ENCODE measurements at places on chromosomes 11 and 22.
A peak's percentile ranks its signal among the peaks of the same experiment; 100 is the strongest.

GRCh38 chr22:50250555-50251476, at the start of gene HDAC10:
TSS of gene HDAC10 (minus strand) at chr22:50251265. CDS start at chr22:50251032, 233 bp downstream.
- peak; percentile 83 for DNase-seq

DNA sequence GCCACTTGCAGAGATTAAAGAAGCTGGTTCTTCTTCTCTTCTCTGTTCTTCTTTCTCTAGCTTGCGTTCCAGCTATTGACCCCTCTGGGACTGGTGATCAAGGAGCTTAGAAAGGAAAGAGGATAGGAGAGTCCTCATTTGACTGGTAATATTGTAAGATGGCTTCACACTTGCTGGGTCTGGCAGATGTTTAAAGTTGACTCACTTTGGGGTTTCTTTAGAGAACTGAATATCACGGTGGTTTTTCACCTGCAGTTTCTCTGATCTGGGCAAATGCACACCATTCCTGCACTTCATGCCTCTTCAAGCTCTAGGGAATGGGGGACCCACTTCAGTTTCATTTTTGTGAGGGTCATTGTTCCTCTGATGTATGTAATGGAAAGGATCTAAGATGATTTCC, 41.8 kb upstream of the DEUP1 start:
- DNase-seq, result no peak

DNA sequence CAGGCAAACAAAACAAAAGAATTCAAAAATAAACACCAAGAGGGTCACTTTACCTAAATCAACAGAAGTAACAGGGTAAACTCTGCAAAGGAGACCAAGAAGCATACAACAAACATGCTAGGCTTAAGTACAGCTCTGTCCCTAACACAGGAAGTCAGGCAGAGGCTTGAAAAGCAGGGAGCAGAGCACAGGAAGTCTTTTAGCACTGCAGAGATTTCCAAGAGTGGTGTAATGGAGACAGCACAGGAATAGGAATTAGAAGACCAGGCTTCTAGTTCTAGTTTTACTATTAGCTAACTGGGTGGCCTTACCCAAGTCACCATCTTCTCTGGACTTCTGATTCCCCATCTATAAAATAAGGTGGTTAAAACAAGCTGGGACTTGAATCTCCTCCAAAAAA, 1.9 kb downstream of the RBFOX2 start:
- peak; percentile 73 for DNase-seq

GRCh38 chr22:30908051-30908461, 60.5 kb downstream of the MORC2 start:
- DNase-seq, result no peak

DNA sequence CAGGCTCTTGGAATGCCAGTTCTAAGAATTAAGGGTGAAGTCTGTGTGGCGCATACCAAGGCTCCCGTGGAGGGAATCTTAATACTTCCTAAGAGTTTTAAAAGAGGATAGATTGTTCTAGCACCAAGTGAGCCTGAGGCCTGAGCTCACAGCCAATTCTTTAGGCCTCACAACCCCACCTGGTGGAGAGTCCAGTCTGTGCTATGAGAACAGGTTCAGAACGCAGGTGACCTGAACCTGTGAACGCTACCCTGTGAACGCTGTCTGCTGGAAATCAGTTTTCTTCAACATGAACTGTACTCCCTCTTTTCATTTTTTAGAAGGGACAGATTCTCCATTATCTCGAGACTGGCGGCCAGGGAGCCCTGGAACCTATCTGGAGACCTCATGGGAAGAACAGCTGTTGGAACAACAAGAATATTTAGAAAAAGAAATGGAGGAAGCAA, 43.2 kb upstream of the DLAT start:
- peak; percentile 51 for DNase-seq

DNA sequence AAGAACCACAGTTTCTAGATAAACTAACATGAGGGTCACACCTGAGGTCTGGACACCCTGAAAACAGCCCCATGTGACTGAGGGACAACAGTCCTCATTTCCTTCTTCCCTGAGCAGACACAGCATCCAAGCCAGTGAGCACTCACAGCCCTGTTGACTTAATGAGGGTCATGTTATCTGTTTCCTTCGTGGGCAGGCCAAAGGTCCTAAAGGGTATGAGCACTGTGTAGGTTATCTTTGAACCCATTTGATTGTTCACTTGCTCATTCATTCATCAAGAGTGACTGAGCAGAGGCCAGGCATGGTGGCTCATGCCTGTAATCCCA, 170.7 kb upstream of the B3GAT1 start:
- DNase-seq, result no peak

DNA sequence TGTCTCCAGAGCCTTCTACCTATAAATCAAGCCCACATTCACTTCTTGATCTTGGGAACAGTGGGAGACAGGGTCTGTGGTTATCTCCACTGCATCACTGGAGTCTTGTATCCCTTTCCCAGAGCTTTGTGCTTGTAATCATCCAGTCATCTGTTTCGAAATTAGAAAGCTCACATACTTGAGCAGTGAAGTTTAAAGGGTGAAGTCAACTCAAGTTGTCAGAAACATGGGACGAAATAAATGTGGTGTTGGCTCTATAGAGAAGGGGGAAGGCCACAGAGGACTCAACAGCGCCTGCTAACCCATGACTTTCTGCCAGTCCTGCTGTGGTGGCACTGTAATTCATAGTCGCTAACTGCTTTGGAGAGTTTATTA, 197.5 kb downstream of the DBX1 start:
- peak; percentile 90 for DNase-seq

DNA sequence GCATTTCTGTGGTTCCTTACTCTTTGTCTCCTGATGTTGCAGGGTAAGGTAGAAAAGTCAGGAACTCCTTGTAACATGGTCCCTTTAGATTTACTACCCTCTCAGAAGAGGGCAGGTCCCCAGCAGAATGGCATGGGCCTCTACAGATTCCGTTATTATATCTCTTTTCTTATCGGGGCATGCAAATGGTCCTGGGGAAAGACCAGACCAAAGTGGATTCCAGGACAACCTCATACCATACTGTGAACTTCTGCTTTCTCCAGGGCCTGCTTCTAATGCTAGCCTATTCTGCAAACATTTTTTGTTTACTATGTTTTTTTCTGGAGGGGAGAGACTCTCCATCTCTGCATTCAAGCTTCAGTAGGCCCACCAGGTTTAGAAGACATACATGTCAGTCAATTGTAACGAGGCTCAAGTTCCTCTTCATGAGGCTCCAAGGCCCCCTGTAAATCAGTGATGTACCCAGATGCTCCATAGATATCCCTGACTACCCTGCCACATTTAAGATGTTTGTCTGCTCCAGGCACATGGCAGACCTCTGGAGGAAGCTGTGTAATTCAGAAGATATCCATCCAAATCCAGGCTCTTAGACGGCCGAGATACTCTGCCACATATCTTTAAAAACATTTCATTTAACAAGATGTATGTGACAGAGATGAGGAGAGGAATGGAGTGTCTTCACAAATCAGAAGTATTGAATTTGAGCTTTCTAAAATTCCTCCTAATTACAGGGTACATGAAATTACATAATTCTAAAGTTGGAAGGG, 8.5 kb upstream of the ME3 start:
- no peak for DNase-seq

- DNase-seq, result peak; percentile 63
These were observed 7.4 kb upstream of the PMM1 start for GRCh38 chr22:41596776-41597634.

- no peak for DNase-seq
These were observed 49.0 kb downstream of the SC5D start for GRCh38 chr11:121341609-121342008.

- DNase-seq, result no peak
These were observed 13.5 kb downstream of the MS4A6A start for GRCh38 chr11:60169264-60169915.

DNA sequence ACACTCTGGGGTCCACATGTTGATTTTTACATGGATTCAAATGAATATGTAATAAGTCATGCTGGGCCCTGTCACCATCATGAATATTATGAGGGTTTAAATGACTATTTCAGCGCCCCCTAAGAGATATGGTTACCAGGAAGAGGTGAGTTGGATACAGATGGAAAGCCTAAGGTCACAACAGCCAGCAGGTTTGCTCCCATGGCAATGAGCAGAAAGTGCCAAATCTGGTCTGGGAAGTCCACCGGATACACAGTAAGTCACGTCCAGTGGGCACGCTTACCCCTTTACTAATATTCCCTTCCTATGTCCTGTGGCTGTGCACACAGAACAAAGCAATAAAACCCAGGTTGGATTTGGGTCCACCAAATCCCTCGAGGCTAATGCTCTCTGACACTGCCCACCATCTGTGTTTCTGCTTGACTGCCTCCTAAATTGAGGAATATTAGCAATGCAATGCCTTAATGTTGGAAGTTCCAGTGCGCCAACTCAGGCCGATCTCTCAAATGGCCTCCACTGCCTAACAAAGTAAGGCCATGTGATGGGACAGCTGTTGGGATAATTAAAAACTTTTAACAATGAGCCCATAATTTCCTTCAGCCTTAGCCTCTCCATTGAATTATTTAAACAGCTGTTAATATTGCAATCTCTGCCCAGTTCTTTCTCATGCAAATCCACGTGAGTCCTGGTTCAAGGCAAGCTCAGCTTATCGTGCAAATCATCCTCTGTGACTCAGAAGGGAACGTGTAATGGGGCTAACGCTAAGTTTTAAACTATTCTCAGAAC, 97.6 kb downstream of the SLC1A2 start:
- peak; percentile 87 for DNase-seq

DNA sequence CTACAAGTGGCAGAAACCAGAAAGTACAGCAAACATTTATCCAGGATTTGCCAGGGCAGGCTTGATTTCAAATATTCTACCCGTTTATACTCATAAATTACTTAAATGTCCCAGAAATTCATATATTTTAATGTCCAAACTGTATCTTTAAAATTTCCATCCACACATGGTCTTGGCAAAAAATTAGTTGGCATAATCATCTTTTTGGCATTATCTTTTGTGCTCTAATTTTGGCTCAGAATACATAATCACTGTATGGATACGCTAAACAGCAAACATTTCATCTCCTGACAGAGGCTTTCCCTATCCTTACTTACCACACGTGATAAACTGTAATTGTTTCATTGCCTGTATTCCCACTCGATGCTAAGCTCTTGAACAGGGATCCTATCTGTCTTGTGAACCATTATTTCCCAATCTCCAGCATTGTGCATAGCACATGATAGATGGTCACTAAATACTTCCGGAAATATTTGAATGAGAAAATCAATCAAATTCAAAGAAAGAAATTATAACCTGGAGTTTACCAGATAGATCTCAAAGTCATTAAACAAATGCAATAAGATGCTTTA, 64.2 kb downstream of the CADM1 start:
- no peak for DNase-seq

GRCh38 chr11:67517784-67518552, 5.3 kb downstream of the CABP2 start:
- DNase-seq, result no peak

GRCh38 chr11:73866586-73866996, 10.1 kb downstream of the COA4 start:
- DNase-seq, result peak; percentile 89

GRCh38 chr11:19906126-19906525, 193.5 kb downstream of the NAV2 start:
- no peak for DNase-seq

GRCh38 chr22:19176175-19176643, 2.3 kb downstream of the SLC25A1 start:
- DNase-seq, result no peak

DNA sequence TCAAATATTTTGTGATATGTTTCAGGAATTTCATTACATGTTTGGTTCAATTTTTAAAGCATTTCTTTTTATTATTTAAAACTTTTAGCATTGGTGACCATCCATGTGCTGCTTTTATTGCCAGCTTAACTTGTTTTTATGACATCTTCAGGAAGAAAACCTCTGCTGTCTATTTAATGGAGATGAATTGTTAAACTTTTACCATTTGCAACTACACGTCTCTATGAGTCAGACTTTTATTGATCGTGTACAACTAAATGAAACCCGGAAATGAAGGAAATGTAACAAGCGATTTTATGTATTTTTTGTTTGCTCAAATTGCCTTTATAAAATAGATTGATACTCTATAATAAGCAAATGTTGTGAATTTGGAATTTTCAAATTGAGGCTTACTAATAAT, 113.0 kb downstream of the PTPRJ start:
- no peak for DNase-seq

- DNase-seq, result no peak
These were observed 816.2 kb upstream of the LUZP2 start for GRCh38 chr11:23680488-23681230.

GRCh38 chr11:64064374-64065140, 28.8 kb downstream of the FLRT1 start:
- DNase-seq, result no peak

DNA sequence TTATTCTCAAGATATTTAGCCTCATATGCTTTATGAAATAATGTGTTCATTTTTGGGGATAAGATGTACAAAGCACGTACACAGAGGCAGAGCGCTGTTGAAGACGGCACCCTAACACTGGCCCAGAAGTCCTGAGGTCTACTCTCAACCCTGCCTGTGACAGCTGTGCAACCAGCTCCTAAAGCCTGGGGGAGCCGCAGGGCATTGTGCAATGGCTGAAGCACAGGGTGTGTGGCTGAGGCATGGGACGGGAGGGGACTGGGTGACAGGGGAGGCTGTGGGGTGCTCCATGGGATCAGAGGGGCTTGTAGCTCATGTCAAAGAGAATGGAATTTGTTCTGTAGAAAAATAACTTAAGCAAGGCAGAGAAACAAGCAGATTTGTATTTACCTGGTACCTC, 27.7 kb downstream of the FAM227A start:
- DNase-seq, result no peak

GRCh38 chr22:37283393-37283937, 1.2 kb downstream of the CYTH4 start:
- DNase-seq, result peak; percentile 13
